ENCODE measurements at places on chromosomes 6 and 20.
A peak's percentile ranks its signal among the peaks of the same experiment; 100 is the strongest.

DNA sequence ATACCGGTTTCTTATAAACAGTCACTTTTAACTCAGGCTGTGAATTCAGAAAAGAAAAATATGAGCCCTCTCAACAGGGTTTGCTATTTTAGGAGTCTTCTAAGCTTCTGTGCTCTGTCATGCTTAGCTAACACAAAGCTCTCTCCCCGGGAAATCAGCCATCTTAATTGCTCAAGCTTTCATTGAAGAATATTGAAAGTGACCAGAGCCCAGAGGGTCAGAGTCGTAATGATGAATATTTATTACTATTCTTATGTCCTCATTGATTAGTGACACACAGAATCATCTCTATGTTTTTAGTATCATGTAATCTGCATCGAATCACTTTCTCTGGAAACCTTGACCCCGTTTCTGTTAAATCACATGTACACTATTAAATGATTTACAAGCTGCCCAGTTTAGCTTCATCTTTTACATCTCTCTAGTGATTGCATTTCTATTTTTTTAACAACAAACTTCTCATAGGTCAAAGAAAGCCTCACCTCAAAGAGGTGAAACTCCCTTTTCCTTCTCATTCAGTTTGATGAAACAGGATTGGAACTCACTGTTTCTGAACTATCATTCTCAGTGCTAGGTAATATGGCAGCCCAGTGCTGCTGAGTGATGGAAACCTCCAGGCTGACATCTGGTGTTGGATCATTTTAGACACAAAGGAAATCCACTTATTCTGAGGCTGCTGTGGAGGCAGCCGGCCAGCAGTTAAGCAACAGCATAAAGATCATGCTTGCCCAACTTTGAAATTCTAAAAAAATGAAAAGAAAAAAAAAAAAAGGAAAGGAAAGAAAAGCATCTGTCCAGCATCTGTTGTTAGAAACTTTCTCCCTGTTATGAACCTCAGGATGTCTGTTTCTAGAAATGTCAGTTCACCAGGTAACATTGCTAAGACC, 96.3 kb downstream of the RFPL4B start:
- DNase-seq, result peak; percentile 43

GRCh38 chr6:116476002-116476678, 15.0 kb downstream of the CALHM6 start:
- no peak for DNase-seq

DNA sequence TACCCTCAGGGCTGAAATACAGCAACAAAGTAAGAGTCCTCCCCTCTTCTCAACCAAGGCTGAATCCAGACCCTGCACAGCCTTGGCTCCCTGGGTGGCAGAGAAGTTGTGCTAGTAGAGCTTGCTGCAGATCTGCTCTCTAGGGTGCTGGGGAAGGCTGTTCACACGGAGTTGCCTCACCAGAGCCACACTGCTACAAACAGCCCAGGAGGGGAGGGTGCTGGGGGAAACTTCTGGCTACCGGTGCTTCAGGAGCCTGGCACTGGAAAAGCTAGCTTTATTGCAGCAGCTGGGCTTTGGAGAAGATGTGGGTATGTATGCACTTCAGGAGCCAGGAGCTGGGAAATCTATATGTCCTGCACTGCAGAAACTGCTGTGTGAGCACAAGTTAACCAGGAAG, 37.6 kb upstream of the SUPT3H start:
- no peak for DNase-seq

GRCh38 chr6:121504227-121504626, 68.8 kb downstream of the GJA1 start:
- DNase-seq, result no peak

DNA sequence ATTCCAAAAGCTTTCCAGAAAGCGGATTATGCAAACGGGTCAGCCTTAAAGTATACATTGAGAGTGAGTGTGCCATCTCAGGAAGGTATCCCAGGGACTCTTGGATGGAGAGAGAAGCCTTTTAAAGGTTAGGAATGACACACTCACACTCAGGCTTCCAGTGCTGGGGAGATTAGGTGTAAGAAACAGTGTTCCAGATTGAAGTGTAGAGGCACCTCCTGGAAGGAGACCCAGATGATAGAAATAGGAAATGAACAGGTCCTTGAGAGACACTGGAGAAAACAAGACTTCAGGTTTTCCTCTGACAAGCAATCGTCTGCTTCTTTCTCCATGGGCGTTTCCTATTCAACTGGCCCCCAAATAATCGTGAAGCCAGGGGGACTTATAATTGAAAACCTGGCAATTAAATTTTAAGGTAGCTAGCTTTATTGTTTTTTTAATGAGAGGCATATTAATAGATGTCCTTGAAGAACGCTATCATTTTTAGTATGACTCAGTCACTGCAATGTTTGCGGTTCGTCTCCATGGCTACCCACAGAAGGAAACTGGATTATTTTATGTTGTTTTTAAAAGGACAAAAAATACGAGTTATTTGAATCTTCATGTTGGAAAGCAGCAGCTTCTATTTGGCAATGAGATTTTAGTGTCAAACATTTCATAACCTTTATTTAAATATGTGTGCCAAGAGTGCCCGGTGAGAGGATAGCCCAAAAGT, 85.3 kb downstream of the TRMT6 start:
- no peak for DNase-seq

DNA sequence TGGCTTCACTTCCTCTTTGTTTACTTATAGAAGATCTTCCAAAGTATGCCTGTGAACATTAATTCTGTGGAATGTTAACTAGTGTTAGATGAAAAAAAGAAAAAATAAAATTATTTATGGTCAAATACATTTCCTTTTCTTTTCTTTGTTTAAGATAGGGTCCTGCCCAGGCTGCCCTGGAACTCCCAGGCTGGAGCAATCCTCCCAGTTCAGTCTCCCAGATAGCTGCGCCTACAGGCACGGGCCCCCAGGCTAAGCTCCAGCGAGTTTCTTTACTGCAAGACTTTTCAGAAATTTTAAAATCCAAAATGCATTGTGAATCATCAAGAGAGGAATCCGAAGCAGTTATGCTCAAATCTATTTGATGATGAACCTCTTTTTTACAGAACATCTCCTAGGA, 39.3 kb upstream of the IL20RA start:
- DNase-seq, result no peak

- DNase-seq, result no peak
Observed at GRCh38 chr6:93474733-93475179, 55.4 kb upstream of the EPHA7 start.

DNA sequence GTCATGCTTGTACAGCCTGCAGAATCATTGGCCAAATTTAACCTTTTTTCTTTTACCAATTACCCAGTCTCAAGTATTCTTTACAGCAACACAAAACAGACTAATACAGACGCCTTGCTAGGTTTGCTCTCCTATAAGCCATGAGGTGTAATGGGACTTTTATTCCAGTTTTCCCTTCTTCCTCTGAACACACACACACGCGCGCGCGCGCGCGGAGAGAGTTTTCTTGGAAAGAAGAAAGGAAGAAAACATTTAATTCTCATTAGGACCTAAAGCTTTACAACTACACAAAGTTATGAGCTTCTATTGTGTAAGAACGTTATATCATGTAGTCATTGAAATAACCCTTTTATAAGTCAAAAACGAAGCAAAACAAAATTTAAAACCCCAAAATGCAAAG, 681.6 kb upstream of the FLRT3 start:
- no peak for DNase-seq

- no peak for DNase-seq
Observed at GRCh38 chr20:51029963-51030920, 7.3 kb upstream of the KCNG1 start.

DNA sequence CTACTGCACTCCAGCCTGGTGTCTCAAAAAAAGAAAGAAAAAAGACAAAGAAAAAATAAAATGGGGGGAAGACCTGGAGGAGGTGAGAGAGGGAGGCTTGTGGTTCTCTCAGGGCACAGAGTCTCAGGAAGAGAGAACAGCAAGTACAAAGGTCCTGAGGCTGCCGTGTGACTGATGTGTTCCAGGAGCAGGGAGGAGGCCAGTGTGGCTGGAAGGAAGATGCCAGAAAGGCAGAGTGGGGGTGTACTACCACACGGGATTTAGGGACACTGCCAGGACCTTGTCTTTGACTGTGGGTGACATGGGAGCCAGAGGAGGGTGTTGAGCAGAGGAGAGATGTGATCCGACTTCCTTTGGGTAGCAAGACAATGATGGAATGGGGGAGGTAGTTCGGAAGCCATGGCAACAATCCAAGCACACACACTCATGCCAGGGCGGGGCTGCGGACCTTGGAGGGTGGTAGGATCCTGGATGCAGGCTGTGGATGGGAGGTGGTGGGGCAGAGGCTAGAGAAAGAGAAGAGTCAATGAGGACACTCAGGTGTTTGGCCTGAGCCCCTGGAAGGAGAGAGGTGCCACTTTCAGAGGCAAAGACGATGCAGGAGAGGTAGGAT, 136.4 kb upstream of the PTPN1 start:
- DNase-seq, result no peak

DNA sequence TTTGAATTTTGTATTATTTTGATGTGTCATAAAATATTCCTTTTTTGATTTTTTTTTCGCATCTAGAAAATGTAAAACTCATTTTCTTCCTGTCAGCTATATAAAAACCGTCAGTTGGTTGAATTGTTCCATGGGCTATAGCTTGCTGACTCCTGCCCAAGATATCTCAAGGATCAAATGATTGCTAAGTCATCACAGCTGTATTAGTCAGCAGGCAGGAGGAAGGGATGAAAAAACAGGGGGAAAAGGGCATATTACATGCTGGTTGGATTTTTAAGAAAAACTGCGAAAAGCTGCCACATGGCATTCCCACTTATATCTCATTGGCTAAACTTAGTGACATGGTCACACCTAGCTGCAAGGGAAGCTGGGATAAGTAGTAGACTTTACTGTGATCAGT, 569.9 kb downstream of the BCKDHB start:
- DNase-seq, result no peak

DNA sequence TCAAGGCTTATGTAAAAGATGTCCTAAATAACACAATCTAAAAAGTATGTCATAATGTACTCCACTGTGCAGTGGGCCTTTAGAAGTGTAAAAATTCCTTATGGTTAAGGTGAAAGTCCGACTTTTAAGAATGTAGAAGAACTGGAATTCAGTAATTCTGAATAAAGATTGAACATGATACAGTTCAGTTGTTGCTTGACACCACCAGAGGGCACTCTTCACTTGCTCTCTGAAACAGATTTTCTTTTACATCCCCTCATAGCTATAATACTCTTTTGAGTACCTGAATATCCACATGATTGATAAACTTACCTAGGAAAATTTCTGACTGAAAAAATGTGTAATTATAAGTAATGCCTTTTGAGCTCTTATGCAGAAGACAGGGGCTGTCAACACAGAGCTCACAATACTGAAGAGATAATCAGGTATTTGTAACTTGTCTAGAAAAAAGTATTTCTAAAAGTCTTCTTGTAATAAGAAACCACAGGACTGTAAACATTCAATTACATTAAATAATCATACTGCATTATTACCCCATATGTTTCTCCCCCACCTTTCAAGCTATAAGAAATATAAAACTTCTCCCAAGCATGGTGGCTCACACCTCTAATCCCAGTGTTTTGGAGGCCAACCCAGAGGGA, 92.1 kb downstream of the POPDC3 start:
- peak; percentile 30 for DNase-seq

DNA sequence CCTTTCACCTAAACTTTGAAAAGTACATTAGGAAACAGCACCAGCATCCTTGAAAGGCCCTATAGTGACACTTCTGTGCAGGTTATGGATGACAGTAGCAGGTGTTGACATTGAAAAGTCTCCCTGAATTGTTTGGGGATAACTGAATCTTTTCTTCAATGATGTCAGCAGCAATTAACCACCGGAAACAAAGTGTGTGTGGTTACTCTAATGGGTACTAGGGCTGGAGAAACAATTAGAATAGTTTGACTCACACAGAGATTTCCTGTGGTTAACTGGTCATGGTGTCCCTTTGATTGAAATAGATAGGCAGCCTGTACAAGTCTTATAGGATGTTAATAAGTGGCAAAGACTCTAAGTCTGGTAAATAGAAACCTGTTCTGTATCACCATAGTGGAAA, 189.1 kb downstream of the TBX18 start:
- DNase-seq, result no peak

- DNase-seq, result no peak
Observed at GRCh38 chr6:130730600-130730999, 96.6 kb upstream of the SMLR1 start.

- no peak for DNase-seq
Observed at GRCh38 chr6:90369024-90369519, 72.4 kb upstream of the BACH2 start.

- no peak for DNase-seq
Observed at GRCh38 chr20:38134427-38135270, 30.4 kb downstream of the TGM2 start.

DNA sequence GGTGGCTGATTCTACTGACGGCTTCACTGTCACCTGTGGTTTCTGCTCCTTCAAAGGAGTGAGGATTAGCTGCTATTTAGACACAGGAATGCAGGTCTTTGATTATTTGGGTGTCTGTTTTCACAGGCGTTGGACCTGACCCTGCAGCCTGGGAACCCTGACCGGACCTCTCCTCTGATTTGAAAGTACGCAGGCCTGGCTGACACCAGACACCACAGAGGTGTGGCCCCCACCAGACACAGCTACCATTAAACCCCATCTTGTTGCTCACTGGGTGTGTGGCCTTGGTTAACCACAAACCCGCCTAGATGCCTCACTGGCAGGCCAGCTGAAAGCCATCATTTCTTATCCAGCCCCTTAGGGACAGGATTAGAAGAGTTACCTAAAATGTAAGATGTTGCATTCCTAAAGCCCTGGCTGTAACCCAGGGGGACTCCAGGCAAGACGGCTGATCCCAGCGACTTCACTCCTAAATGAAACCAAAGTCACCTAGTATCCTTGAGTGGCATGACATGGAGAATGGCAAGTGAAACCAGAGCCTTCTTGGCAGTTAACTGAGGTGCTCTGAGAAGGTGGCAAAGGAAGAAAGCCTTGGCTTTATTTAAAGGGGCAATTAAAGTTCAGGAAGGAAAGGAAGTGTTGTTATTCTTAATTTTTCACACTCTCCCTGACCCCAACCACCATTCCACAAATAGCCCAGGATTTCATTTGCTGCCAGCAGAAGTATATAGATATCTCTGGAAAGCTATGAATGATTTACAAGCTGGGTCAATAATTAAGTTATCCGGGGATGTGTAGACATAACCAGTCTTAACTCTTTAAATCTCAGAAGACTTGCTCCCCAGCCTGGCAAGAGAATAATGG, 169.9 kb downstream of the QRSL1 start:
- DNase-seq, result no peak

DNA sequence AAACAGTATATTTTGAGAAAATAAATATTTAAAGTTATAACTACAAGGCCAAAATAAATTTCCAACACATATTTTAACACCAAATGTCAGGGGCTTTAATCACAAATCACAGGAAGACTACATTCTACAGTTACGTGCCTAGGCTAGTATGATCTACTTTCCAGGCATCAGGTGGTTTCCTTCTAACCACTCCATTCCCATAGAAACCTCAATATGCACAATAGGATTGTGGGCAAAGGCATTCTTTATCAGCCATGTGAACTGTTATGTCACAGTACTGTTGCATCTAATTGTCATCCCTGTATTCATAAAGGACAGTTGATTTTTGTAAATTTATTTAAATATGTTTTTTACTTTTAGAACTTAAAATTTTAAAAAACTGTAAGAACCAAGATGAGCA, 32.4 kb downstream of the ATG5 start:
- no peak for DNase-seq

- no peak for DNase-seq
Observed at GRCh38 chr6:26231006-26231587, 133.9 kb upstream of the BTN3A2 start.

GRCh38 chr20:59580146-59580946, 24.0 kb upstream of the PHACTR3 start:
- DNase-seq, result no peak
